ENCODE measurements at places on chromosomes 3 and 15.

DNA sequence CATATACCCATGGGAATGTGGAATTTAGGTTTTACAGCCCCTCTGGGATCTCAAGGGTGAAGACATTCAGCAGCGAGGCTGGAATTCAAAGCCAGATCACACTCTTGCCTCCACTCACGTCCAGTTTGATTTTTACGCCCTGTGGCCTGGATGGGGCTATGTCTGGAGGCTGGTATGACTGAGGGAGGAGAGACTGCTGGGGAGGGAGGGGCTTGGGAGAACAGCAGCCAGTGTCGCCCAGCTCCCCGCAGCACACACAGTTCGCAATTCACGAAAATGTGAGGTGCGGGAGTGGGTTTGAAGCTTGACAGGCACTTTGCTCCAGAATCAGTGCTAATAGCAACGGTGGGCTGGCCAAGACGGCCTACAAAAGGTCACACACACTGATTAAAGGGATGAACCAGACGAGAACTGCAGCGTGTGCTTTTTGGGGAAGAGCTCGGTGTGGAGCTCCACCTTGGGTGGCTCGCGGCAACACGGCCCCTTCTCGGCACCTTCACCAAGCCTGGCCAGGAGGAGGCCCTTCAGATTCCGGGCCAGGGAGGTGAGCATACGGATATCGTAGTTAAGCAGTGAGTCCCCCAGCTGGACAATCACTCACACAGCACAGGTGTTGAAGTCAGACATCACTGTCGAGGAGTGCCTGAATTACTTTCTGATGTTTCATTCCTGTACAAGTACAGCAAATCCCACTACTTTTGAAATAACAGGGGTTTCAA lies 16.4 kb downstream of the EHD4 start:
- no peak for DNase-seq

- DNase-seq = no peak
Observed at GRCh38 chr3:98390366-98390765, at the start of gene OR5K3. OR5K3 (plus strand) TSS chr3:98390666; CDS start chr3:98390666, 0 bp downstream.

- no peak for DNase-seq
Observed at GRCh38 chr3:150874666-150875219, 30.5 kb downstream of the MINDY4B start.

- DNase-seq = no peak
Observed at GRCh38 chr3:71464613-71465012, 118.9 kb downstream of the FOXP1 start.

DNA sequence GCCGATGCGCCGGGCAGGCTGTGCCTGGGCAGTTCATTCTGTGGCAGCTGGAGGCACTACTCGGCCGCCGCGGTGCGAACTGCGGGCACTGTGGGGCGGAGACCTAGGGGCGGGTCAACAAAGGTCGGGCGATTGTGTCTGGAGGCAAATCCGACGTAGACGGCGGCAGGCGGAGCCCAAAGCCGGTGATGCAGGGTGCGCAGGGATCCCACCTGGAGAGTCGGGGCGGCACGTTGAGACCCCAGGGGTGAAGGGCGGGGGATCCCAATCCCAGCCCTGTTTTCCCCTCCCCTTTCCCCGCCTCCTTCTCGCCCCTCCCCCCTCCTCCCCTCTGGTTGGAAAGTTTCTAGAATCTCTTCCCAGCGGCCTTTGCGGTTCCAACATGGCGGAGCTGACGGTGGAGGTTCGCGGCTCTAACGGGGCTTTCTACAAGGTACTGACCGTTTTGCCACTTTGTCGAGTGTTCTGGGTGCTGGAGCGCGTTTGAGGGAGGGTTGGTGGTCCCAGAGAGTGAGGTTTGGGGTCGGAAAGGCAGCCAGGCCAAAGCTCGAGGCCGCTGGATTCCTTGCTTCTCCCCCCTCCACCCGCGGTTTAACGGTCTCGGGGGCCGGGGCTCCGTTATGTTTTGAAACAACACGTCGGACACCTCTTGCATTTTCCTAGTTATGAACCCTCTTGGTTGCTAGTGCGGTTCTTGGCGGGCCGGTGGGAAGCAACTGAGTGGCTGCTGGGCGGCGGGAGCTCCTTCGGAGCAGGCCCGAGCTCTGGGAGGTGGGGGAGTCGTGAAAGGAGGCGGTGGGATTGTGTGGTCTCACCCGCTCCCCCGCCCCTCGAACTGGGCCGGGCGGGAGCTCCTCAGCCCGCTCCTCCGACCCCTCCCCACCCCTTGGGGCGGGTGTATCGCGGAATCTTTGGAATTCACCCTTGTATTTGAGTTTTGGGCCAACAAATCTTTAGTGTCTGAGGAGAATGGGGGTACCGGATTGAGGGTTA lies at the start of gene FXR1:
Gene FXR1, plus strand, starts transcription at position 367 of the 993 bp plus-strand sequence. Its CDS starts 16 bp downstream, at position 383.
- peak; percentile 97 for DNase-seq

- DNase-seq = no peak
Observed at GRCh38 chr3:38374221-38374620, 27.6 kb downstream of the XYLB start.
